Activated CD4-positive, alpha-beta T cell treated with anti-CD3 and anti-CD28 coated beads for 36 hours (primary cell): ENCODE measurements at places on chromosomes 11 and 22.

- no peak for DNase-seq
Observed at GRCh38 chr11:2122907-2123627, 16.1 kb downstream of the IGF2 start.

- DNase-seq = no peak
Observed at GRCh38 chr11:14902650-14903350, 10.8 kb upstream of the CYP2R1 start.

GRCh38 chr11:13929395-13929891, 33.1 kb upstream of the SPON1 start:
- no peak for DNase-seq

- no peak for DNase-seq
Observed at GRCh38 chr11:47376107-47376524, 2.2 kb downstream of the SPI1 start.

DNA sequence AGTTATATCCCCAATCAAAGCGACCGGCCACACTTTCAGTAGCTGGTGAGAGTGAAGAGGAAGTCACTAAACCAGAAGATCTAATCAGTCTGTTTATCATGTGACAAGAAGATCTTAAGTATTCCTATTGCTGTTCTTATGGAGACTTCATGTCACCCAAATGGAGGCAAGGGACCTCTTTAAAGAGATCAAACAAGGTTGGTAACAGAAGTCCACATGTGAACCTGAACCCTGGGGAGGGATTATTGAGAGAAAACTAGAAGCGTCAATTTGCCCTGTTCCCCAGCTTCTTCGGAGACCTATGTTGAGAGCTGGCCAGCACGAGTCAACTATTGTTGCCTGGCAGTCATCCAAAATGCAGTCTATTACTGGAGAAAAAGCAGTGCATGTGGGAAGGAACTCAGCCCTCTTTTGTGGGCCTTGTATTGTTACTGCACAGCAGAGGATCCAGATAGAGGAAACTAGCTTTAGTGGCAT, 76.9 kb upstream of the CTSC start:
- peak; percentile 39 for DNase-seq
